ENCODE measurements at places on chromosomes 11 and 22.

DNA sequence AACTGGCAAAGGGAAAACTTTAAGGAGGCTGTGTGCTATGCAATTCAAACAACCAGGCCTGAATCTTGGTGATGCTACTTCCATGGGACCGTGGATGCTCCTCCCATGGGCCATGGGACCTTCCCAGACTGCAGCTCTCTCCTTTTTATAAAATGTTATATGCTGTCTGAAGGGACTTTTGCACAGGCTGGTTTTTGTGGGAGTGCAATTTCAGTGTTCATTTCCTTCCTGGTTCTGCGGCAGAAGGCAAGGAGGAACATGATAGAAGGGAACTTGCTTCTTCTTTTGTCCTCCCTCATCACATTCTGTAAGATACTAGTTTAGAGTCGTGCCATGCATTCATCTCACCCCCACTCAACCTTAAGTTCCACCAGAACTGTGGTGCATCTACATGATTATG is 68.9 kb downstream of the C11orf58 start:
- no peak for DNase-seq

GRCh38 chr11:112829971-112830654 is 131.1 kb upstream of the NCAM1 start:
- DNase-seq: no peak

DNA sequence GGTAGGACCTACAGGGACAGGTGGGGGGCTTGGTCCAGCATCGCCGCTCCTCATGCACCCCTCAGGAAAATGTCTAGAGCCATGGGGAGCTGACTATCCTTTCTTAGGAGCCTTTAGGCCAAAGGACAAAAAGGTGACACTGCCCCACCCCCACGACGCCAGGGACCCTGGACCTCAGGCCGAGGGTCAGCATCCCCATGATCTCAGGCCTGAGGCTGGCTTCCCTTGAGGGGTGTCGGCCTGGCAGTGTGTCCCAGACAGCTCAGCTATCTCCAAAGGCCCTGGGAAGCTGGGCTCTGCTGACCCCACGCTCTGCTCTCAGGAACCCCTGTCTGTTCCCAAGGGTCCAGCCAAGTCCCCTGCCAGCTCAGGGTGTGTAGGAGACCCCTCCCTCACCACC is 16.3 kb downstream of the MRGPRG start:
- no peak for DNase-seq

DNA sequence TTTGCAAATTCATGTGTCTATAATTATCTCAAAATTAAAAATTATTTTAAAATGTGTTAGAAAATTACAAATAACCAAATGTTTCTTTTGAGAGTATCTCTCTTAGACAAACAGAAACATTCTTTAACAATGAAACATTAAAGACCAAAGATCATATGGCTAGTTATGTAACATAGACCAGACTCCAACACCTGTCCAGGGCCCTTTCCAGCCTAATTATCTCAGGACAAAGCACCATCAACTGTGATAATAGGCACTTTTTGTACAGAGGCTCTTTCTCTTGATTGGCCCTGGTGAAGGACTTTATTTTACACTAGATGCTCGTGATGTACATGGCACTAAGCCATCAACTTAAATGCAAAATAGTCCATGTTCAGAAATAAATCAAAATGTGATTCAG is 5.0 kb upstream of the PLEKHA7 start:
- DNase-seq: no peak

GRCh38 chr11:59401262-59401552 is 25.0 kb downstream of the OR5A2 start:
- no peak for DNase-seq

DNA sequence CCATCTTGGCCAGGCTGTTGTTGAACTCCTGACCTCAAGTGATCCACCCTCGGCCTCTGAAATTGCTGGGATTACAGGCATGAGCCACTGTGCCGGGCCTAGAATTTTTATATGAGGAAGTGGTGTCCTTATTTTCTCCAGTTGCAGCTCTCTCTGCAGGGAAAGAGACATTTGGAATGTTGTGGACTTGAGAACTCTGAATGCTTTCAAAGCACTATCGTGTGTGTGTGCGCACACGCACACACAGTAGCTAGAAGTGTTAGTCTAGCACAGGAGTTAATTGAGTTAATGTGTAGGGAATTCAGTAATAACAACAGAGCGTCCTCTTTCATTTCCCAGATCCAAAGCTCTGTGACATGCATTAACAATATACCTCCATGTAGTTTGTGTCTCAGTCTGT is 164.0 kb upstream of the RASSF10 start:
- DNase-seq: no peak

DNA sequence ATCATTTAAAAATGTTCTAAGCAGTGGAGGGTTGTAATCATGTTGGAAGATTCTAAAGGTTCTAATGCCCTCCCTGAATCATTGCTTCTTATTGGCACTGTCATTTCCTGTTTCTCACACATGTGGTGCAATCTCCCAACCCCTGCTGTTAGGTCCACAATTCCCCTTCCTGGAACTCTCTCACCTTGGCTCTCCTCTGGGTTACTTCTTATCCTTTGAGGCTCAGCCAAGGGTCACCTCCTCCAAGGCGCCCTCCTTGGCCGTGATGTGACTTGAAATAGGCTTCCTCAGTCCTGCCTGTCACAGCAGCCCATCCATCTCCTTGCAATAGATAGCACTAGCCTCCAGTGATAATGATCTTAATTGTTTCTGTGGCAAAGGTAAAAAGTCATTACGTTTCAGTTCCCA is 149.8 kb downstream of the TTC17 start:
- DNase-seq: no peak

DNA sequence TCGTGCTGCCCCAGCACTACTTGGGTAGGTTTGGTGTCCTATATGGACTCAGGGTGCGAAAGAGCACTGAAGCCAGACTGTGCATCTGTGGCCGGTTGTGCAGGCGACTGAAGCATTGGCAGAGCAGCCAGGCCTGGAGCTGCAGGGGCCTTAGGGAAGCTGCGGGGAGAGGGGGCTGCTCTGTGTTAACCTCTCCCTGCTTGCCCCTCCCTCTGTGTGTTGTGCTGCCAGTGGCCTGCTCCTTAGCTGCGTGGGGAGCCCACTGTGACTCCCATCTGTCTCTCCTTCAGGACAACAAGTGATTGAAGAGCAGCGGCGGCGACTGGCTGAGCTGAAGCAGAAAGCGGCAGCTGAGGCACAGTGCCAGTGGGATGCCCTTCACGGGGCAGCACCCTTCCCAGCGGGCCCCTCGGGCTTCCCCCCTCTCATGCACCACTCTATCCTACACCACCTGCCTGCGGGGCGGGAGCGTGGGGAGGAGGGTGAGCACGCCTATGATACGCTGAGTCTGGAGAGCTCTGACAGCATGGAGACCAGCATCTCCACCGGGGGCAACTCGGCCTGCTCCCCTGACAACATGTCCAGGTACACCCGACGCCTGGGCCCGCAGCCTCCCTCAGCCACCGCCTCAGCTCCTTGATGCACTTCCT is 34.3 kb downstream of the TREH start:
- no peak for DNase-seq

DNA sequence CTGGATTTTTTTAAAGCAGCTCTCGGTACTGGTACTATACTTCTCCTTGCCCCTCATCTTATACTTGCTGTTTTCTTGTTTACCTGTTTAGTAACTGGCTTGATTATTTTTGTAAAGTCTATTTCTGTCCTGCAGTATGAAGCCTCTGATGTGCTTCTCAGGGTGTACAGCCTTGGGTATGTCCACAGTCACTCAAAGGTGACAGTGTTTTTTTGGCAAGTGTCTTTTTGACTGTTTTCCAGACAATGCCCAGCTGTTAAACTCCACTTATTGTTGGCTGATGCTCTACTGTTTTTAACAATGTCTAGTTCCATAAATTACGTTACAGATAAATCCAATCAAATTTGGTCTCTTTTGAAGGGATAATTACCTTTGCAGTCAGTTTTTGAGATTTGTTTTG is 475.2 kb downstream of the JRKL start:
- no peak for DNase-seq

- DNase-seq: no peak
Measured at GRCh38 chr22:35540595-35541253, at the start of gene RASD2. Gene RASD2, plus strand, starts transcription at chr22:35540831. Its CDS starts 5,979 bp downstream, at chr22:35546810.

- DNase-seq: no peak
Measured at GRCh38 chr11:65487467-65488272, 11.2 kb upstream of the MALAT1 start.
